ENCODE measurements at places on chromosomes 16 and 17. TPM values are rescaled to one million over a fixed set of nuclear protein-coding genes. Genes with fewer than 3 reads are reported as not detected.

Gene TMEM170A
- 14.1 TPM for total RNA-seq

Gene MYH1
- total RNA-seq, result not detected

Gene NLRC3
- 5.8 TPM for total RNA-seq

Gene PTX4
- not detected for total RNA-seq

- peaks cover 2% of the 10 kb centered on the region for H3K36me3 ChIP-seq
- ATAC-seq, result no peak
- H3K4me3 ChIP-seq, result no peak overlapping the region
- H3K4me1 ChIP-seq, result no peaks in the 10 kb centered on the region
- H3K27me3 ChIP-seq, result no peaks in the 10 kb centered on the region
Observed at GRCh38 chr16:4908854-4909401, 28.0 kb downstream of the PPL start.

GRCh38 chr17:10724546-10725195 is 5.2 kb downstream of the TMEM220 start:
- peaks cover 10% of the 10 kb centered on the region for H3K4me1 ChIP-seq
- ATAC-seq, result no peak
- H3K36me3 ChIP-seq, result no peaks in the 10 kb centered on the region
- H3K4me3 ChIP-seq, result no peak overlapping the region

GRCh38 chr16:50839920-50840729 is 98.2 kb downstream of the CYLD start:
- no peaks in the 10 kb centered on the region for H3K36me3 ChIP-seq
- H3K27ac ChIP-seq, result no peak overlapping the region
- no peak overlapping the region for H3K4me3 ChIP-seq
- H3K27me3 ChIP-seq, result peaks cover 52% of the 10 kb centered on the region
- H3K4me1 ChIP-seq, result no peaks in the 10 kb centered on the region
- ATAC-seq, result no peak

GRCh38 chr16:3058139-3059030 is 7.1 kb upstream of the IL32 start:
- H3K36me3 ChIP-seq, result no peaks in the 10 kb centered on the region
- H3K27me3 ChIP-seq, result peaks cover 14% of the 10 kb centered on the region
- no peak for ATAC-seq
- no peak overlapping the region for H3K27ac ChIP-seq

DNA sequence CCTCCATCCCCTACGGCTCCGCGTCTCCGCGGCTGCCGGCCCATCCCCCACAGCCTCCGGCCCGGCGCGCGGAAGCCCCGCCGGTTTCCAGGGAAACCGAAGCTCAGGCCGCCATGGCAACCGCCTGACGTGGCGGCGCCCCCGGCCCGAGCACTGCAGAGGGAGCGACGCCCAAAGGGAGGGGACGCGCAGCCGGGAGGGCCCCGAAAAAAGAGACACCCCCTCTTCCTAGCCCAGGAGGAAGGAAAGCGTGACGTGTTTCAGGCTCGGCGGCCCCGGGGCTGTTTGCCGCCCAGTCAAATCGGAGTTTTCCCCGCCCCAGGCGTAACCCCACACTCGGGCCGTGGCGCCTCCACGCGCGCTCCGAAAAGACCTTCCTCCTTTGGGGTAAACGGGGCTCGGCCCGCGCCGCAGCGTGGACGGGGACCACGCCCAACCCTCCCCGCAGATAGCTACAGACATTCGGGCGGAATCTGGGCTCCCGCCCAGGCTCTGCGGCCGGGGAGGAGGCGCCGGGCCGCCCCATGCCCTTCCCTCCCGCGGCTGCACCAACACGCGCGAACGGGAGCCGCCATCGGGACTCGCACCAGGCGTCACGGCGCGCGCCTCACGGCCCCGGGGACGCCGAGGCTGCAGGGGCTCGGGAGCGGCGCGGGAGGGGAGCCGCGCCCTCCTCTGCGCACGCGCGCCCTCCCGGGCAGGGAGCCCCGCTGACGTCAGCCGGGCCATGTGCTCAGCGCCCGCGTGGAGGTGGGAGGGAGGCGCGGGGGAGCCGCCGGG is 7.5 kb downstream of the MNT start:
- peaks cover 9% of the 10 kb centered on the region for H3K36me3 ChIP-seq
- ATAC-seq, result peak; percentile 47
- no peaks in the 10 kb centered on the region for H3K4me1 ChIP-seq
- H3K27ac ChIP-seq, result peak overlapping the region; percentile 100

Data from gastroesophageal sphincter (tissue), 4 donors.